WERI-Rb-1 (cell line): ENCODE measurements at places on chromosomes 5 and 9.

GRCh38 chr9:115556432-115556831 is 438.5 kb upstream of the TNC start:
- DNase-seq = no peak

- DNase-seq = no peak
These were observed 15.4 kb downstream of the POC5 start for GRCh38 chr5:75701856-75702255.

DNA sequence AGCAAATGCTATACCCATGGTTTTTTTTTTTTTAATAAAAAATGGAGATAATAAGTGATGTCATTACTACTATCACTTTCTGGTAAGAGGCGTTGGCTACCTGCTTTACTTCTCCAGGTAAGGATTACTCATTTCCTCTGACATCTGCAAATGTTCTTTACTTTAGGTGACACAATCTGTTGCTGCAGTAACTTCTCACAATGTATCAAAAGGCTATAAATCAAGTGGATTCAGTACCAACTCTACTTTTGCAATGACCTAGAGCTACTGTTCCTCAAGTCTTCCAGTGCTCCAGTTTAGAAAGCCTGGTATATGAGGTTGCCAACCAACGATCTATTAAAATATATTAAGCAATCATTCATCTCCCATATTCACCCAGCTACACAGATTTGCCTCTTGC is 129.1 kb downstream of the PLK2 start:
- no peak for DNase-seq

- DNase-seq = no peak
These were observed 7.9 kb downstream of the QSOX2 start for GRCh38 chr9:136237486-136238341.

- DNase-seq = no peak
These were observed 118.1 kb downstream of the NR2F1-AS1 start for GRCh38 chr5:93462916-93463315.

DNA sequence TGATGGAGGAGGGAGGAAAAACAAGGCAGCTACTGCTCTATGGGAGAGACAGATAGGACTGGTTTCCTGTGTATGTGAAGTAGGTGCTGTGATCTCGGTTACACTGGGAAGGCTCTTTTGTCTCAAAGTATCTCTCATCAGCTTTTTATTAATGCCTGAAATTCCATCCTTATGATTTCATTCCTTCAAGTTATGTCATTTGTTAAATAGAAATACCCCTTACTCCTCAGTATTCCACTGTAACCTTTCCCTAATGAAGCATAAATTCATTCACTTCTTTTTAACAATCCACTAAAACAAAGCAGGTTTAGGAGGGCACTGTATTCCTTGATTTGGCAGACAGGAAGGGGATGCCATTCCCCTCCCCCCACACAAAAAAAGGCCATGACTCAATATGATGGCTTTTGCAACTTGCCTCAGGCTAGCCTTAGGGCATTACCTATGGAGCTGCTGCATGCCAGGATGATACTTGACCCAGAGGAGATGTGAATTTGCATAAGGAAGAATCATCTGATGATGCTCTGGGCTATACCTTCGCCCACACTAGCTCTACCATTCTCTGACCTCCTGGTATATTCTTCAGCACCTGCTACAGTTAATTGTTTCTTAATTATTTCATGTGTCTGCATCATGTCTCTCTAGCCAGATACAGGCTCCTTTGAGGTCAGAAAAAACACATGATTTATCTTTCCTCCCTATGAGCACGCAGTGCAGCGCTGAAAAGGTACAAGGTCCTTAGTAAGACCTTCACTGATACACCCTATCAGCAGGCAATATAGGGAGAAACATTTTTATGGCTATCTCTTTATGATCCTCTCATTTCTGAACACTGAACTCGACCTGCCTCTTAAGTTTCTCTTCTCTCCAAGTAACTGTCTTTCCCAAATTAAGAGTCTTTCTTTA is 26.3 kb downstream of the NR3C1 start:
- DNase-seq = no peak

- no peak for DNase-seq
These were observed 277.0 kb downstream of the SMARCA2 start for GRCh38 chr9:2291980-2292704.

DNA sequence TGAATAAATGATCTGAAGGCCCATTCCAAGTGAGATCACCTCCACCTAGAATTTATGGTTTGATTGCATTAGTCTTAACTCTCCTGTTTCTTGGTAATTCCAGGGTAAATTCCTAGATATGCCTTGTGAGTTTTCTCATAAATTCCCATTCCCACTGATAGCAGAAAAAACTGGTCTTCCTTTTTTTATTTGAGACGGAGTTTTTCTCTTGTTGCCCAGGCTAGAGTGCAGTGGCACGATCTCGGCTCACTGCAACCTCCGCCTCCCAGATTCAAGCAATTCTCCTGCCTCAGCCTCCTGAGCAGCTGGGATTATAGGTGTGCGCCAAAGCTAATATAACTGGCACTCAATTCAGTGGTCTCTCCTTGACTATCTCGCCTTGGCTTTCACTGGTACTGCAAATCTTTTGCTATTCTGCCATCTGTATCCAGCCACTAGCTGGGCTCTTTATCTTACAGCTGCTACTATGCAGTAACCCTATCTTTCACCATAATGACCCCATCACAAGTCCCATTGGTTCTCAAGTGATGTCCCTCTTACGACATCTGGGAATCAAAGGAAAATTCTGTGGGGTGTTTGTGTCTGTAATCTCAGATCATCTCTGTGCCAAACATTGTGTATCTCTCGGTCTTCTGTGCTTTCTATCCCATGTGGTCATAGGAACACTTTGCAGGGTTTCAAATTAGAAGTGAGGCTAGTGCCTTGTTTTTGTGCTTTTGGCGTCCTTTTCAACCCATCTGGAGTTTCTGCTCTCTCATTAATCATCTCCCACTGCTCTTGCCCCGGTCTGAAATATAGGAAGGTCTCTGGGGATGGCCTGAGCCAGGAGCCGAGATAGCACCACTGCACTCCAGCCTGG is 14.4 kb downstream of the HNRNPK start:
- DNase-seq = no peak

GRCh38 chr9:136193891-136194279 is 11.0 kb downstream of the LHX3 start:
- peak; percentile 77 for DNase-seq

GRCh38 chr5:104998169-104998568 is 1435.6 kb upstream of the NUDT12 start:
- no peak for DNase-seq

GRCh38 chr5:1737790-1738405 is 61.7 kb downstream of the MRPL36 start:
- DNase-seq = peak; percentile 52

- no peak for DNase-seq
These were observed 108.1 kb upstream of the SLC27A6 start for GRCh38 chr5:128857076-128857677.

DNA sequence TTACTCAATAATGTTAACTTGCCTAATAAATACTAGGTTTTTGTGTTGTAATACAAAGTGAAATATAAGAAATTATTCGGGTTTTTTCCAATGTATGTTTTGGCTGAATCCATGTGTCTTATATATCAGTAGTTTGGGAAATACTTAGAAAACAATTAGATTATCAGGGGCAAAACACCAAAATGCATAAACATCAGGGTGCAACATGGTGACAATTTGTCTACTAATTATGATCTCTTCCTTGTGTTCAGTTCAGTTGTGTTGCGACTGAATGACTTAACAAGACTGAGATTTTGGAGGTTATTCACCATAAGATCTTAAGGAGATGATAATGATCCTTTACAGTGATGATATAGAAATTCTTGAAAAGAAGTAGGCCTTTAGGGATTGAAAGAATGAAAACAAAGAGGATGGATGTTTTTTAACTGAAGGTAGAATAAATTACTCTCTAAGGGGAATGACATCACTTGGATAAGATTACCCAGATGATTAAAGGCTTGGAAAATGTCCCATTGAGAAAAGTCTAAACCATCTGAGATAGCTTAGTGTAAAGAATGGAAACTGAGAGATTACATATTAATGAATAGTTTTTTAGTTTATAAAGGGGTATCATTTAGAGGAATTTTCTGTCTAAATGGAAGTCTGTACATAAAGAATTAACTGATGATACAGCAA is 415.8 kb downstream of the SPATA31D1 start:
- DNase-seq = no peak

GRCh38 chr5:10711562-10711961 is 49.5 kb downstream of the DAP start:
- DNase-seq = no peak

DNA sequence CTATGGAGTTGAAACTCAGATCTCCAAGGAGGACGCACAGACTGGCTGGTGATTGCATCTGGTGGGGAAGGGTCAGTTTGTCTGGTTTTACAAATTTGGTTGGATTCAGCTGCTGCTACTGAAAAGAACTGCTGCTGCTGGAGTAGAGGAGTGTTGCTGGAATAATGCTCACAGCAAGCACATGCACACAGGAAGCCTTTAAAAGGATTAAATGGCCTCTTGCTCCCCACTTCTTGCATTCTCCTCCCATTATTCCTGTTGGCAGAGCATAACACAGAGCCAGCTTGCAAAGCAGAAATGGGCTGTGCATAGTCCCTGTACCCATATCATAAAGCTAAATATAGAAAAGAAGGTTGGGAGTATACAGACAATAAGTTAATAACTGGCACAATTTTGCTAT is 16.6 kb downstream of the ZNF474 start:
- no peak for DNase-seq

GRCh38 chr5:83714810-83715209 is 5.8 kb downstream of the HAPLN1 start:
- no peak for DNase-seq

GRCh38 chr5:72812488-72812887 is 4.0 kb upstream of the TNPO1 start:
- no peak for DNase-seq

DNA sequence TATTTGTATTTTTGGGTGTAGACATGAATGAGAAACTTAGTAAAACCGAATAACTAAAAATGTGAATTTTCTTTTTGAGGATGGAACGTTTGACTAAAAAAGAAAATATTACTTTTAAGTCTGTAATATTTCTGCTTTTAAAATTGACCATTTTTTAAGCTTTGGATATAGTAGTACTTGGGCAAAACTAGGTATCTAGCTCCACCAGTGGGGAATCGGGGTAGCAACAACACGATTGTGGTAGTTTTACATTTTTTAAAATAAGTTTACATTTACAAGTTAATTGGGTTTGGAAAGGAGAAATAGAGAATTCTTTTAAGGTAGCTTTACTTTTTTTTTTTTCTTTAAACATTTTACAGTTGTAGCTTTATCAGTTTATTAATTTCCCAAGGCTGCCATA is 154.4 kb downstream of the MAN2A1 start:
- DNase-seq = no peak

- no peak for DNase-seq
These were observed 344.7 kb upstream of the RGMB start for GRCh38 chr5:98428806-98429205.

DNA sequence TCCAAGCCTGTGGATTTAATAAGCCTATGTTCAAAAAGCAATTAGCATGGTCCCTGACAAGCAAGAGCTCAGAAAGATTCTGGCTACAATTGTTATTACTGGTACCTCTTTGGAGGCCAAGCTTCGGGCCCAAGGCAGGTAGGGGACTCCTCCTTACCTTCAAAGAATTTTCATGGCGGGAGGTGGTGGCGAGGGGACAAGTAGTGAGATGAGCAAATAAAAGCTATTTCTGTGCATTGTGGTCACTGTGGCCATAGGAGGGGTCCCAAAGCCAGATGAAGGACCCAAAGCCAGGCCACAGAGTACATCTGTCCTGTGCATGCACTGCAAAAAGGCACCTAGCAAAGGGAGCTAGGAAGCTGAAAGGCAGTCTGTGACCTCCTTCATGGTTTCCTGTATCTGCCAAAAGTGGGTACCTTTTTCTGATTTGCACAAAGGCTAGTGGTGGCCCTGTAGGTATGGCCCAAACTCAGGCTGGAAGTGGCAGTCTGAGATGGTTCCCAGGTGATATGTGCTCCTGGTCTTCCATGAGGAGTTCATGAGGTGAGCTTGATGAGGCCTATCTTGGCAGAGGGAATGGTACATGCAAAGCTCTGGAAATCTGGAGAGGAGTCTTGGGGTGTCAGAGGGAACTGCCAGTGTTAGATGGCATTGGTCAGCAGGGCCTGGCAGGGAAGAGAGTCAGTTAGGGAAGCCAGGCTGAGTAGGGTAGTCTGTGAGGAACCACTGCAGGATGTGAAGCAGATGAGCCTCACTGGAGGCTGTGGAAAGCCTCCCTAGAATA is 3.3 kb upstream of the CXXC5 start:
- no peak for DNase-seq

DNA sequence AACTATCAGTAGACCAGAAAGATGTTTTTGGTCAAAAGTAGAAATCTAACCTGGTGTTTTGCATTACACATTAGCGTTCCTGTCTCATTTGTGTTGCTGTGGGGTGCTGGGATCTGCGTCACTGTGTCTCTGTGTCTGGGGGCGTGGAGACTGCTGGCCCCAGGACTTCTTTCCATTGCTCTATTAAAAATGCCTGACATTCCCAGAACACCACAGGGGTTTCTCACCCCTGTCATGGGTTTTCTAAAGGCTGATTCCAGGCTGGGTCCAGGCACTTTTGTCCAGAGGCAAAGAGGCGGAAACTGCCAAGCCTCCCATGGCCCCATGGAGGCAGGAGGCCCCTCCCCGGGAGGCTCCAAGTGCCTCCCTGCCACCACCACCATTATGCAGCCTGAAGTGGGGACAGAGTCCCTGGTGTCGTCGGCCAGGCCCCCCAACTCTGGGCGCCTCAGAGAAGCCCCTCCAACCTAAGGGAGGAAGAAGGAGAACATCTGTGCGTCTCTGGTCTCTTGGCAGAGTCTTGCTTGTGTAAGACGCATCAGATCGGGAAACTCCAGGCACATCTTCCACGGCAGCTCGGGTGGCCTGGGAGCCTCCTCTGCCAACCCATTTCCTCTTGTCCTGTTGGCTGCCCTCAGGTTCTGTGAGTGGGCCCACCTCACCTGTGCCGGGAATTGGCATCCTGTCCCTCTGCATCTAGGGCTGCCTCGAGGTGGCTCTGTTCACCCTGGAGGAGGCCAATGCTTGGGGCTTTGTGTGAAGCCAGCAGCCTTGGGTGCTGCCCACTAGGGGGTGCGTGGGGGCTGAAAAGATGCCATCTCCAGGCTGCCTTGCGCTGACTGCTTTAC is 13.8 kb upstream of the PLEKHG4B start:
- DNase-seq = peak; percentile 83

- DNase-seq = no peak
These were observed 172.8 kb upstream of the PANK3 start for GRCh38 chr5:168752012-168752411.

GRCh38 chr9:83563360-83563759 is 25.2 kb upstream of the FRMD3 start:
- no peak for DNase-seq

GRCh38 chr5:965604-966344 is 42.8 kb upstream of the NKD2 start:
- no peak for DNase-seq

DNA sequence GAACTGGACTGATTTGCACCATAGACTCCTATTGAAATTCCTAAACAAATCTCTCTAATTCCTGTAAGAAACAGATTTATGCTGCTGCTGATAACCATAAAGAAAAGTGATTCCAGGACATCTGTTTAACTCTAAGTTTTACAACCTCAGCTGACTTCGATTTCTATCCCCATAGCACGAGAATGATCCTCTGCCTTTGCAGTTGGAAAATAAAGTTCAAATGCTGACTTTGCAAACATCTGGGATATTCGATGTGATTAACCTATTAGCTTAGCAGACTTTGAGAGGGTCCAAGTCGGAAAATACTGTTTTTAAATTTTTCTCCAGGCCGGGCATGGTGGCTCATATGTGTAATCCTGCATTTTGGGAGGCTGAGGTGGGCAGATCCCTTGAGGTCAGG is 247.3 kb downstream of the PSAT1 start:
- no peak for DNase-seq

GRCh38 chr9:6758248-6758497 is 400 bp downstream of the KDM4C start:
- no peak for DNase-seq
